ENCODE measurements at places on chromosomes 2 and 18.

GRCh38 chr2:180790891-180791290 is 189.5 kb upstream of the UBE2E3 start:
- peak; percentile 60 for DNase-seq

GRCh38 chr2:17196380-17196779 is 321.9 kb downstream of the RAD51AP2 start:
- DNase-seq, result peak; percentile 76

DNA sequence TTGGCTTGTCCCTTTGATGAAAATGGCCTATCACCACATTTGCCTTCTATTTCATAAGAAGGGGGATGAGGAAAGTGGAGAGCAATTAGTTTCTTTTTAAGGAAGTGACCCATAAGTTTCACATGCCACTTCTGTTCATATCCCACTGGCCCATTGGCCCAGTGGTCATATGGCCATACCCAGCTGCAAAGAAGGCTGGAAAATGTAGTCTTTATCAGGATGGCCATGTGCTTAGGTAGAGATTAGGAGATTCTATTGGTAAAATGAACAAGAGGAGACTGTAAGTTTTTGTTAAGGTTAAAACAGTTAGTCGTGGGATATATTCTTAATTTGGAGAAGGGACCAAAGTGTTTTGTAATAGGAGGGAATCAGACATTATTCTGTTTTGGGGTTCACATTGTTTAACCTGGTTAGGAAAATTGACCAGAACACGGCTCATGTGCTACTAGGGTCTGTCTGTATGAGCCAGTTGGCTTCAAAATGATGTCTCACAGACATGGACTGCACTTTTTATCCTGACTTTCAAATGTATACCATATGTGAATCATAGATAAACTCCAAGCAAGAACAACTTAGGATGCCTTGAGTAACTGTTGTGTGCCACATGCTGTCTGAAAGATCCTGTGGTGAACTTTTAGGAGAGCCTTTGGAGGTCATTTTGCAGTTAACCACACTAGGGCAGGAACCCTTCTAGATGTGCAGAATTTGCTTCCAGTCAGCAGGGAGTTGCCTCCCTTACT is 17.3 kb downstream of the PLCL1 start:
- peak; percentile 52 for DNase-seq

DNA sequence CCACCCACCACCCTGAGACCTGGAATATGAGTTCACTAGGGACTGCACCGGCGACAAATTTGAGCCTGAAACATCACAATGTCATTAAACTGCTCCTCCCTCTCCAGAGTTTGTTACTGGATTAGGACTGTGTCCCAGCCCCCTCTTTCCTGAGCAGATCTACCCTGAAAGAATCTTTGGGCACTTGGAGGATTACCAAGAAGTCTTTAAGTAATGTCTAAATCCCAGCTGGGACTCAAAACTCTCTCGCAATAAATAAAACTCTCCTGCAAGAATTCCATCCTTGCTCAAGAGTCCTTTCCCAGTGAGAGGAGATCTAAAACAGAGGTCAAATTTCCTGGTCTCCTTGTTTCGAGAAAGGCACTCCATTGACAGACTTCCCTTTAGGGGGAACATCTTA is 20.9 kb downstream of the GKN2 start:
- no peak for DNase-seq

- DNase-seq, result no peak
These were observed 98.0 kb upstream of the ZSWIM2 start for GRCh38 chr2:186946896-186947467.

DNA sequence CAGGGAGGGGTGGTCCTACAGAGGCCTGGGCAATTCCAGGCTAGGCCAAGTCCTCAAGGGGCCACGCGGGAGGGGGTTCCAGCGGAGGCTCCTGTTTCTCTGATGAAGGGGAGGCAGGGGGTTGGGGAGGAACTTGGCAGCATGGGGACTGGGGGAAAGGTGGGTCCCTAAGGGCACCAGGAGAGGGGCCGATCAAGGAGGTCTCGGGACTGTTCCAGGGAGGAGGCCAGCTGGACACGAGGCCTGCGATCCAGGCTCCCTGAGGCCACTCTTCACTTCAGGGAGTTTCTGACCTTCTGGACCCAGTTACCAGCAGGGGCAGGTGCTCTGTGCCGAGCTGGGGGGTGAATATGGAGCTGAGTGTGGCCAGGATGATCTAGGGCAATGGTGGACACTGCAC is 71.5 kb downstream of the ASB1 start:
- DNase-seq, result no peak

DNA sequence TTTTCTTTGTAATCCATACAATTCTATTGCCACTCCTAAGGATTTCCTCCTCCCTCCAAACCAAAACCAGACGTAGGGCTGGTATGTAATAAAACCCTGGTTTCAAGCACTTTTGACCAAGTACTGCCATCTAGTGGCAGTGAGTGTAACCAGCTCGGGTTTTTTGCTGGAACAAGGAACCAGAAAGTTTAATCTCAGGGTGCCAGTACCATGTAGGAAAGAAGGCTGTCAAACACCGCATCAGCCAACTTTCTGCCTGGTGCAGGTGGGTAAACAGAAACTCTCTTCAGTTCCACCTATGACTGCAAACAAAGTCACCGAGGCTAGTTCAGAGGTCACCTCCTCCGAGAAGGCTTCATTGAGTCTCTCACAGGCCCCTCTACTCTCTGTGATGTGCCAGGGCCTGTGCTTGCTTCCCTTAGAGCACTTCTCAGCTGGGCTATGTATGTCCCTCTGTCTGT is 10.2 kb upstream of the THNSL2 start:
- peak; percentile 81 for DNase-seq

- DNase-seq, result no peak
These were observed 35.8 kb downstream of the FOSL2 start for GRCh38 chr2:28428486-28428885.

GRCh38 chr2:71778936-71779773 is 325.8 kb downstream of the DYSF start:
- no peak for DNase-seq

- peak; percentile 84 for DNase-seq
These were observed 104.6 kb downstream of the PTPN4 start for GRCh38 chr2:119864318-119864717.

DNA sequence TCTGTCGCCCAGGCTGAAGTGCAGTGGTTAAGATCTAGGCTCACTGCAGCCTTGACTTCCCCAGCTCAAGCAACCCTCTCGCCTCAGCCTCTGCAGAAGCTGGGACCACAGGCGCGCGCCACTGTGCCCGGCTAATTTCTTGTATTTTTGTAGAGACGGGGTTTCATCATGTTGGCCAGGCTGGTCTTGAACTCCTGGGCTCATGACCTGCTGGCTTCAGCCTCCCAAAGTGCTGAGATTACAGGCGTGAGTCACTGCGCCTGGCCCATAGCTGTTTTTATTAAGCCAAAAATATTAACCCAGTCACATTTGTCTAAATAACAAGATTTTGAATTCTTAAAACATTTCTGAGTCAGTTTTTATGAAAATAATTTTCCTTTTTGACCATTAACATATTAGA is 6.3 kb upstream of the SFT2D3 start:
- no peak for DNase-seq

DNA sequence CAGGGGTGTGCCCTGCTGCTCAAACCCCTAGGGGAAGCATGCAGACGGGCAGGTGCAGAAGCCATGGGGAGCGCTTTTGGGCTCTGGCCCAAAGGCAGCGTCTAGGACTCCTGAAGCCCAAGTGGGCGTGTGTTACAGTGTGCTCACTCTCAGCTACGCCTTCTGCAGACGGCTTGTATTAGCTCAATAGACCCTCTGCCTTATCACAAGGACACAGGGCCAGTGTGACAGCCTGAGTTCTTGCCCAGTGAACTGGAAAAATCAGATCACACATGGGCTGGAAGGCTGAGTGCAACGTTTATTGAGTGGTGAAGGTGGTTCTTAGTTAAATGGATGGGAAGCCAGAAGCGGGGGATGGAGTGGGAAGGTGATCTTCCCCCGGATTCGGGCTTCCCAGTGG is 210.9 kb downstream of the CDH20 start:
- peak; percentile 8 for DNase-seq

DNA sequence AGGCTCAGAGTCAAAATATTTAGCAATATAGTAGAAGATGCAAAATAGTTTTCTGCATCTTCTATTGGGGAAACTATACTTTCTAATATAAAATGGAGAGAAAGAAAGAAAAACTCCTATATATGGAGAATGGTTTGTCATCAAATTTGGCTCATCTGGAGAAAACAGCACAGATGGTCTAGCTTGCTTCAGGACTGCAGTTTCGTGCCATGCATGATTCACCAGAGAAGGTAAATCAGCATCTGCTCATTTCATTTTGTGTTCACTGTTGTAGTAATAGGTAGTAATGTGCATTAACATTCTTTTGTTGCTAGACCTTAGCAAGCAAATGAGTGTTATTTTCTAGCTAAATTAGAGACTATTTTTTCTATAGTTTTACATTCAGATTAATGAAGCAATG is 179.0 kb downstream of the ASXL3 start:
- no peak for DNase-seq

GRCh38 chr2:184765112-184765895 is 167.0 kb downstream of the ZNF804A start:
- DNase-seq, result peak; percentile 90

- no peak for DNase-seq
These were observed 22.1 kb downstream of the USP37 start for GRCh38 chr2:218546012-218546411.

- no peak for DNase-seq
These were observed 23.2 kb downstream of the KCNF1 start for GRCh38 chr2:10934979-10935350.

GRCh38 chr2:56177420-56178220 is 6.2 kb upstream of the CCDC85A start:
- no peak for DNase-seq

- DNase-seq, result no peak
These were observed 183.6 kb downstream of the GBX2 start for GRCh38 chr2:235984552-235984951.

DNA sequence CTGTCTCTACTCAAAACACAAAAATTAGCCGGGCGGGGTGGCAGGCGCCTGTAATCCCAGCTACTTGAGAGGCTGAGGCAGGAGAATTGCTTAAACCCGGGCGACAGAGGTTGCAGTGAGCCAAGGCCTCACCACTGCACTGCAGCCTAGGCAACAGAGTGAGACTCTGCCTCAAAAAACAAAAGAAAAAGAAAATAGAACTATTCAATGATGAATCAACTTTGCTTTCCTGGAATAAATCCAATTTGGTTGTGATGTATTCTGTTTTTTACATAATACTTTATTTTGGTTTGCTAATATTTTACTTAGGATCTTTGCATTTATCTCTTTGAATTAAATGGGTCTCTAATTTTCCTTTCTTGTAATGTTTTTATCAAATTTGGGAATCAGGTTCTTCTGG is 86.3 kb upstream of the MBOAT2 start:
- no peak for DNase-seq

GRCh38 chr2:152411154-152411553 is 76.2 kb downstream of the FMNL2 start:
- DNase-seq, result peak; percentile 44

DNA sequence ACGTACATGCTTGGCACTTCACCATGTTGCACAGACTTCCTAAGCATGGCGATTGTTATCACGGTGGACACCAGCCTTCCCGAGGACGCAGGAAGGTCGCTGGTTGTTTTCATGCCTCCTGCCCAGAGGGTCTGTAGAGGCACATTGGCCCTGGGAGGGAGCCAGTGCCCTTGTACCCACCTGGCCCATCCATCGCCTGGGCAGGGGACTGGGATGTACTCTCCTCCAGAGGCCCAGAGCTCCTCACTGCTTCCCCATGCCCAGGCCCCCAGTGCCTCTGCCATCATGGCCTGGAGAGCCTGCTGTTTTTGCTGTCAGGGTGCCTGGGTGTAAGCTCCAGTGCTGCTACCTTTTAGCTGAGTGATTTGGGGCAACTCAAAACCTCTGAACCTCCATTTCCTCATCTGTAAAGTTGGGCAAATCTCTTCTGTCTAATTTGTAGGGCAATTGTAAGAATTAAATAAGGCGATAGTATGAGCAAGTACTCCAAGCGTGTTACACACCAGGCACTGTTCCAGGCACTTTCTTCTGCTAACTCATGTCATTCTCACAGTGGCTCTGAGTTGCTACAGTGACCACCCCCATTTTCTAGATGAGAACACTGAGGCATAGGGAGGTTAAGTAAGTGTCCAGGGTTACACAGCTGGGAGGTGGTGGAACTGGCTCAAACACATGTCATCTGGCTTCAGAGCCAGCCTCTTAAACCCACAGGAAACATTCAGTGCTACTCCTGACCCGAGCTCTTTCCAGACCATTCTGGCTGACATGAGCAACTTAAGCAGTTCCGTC is 45.3 kb downstream of the GREB1 start:
- DNase-seq, result no peak

DNA sequence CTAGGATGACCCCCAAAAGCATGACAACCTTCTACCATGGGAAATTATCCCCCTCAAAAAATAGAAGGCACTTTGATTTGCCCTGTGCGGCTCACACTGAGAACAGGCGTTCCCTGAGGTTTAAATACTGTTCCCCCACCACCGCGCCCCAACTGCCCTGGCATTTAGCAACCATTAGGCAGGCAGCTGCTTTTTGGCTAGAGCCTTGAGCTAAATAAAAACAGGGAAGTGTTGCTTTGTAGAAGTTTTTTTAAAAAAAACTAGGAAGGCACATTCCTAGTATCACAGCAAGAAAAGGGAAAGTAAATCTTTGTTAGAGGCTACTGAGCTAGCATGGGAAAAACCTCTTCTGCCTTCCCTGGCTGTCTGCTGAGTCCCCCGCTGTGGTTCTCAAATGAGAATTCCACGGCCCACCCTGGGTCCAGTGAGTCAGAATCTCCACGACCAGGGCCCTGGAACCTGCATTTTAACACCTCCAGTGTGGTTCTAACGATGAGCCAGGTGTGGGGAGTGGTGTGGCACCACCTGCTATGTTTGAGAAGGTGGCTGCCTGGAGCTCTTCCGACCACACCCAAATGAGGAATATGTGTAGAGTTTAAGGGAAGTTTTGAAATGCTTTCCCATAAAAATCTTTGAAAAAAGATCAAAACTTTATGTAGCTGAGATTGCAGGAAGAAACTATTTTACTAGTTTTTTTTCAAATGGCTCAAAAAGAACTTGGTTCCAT is 66.4 kb downstream of the VIT start:
- no peak for DNase-seq

DNA sequence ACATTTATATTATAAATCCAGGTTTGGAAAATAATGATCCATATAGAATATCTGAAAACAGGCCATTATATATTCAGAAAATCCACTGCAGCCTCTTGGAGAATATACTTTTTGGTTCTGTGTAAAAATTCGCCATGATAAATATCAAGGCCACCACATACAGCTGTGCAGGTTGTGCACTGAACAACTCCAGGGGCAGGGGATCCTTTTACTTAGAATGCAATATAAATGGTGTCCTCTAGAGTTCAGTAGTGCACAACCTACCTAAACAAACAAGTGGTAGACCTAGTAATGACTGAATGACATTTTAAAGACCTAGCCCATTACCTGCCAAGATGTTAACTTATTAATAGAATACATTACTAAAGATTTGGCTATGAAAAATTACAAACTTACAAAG is 22.4 kb downstream of the MOGAT1 start:
- DNase-seq, result peak; percentile 36

- DNase-seq, result no peak
These were observed 144.7 kb upstream of the SMAD2 start for GRCh38 chr18:48074929-48075706.

Measured in OCI-M1 (cell line).